ENCODE measurements at places on chromosomes 4 and X.

GRCh38 chr4:99815597-99816011 is 1.0 kb upstream of the DAPP1 start:
- DNase-seq: no peak

GRCh38 chr4:33090910-33091309 is 2370.7 kb downstream of the PCDH7 start:
- no peak for DNase-seq

- DNase-seq: no peak
Observed at GRCh38 chrX:153865321-153865580, 20.7 kb downstream of the L1CAM start.

- no peak for DNase-seq
Observed at GRCh38 chr4:103482893-103483292, 236.9 kb downstream of the TACR3 start.

- no peak for DNase-seq
Observed at GRCh38 chr4:48290146-48290772, 20.6 kb upstream of the TEC start.

GRCh38 chr4:56389558-56389957 is 2.3 kb upstream of the AASDH start:
- DNase-seq: no peak

GRCh38 chrX:110426155-110426504 is 67.5 kb downstream of the RTL9 start:
- DNase-seq: no peak

DNA sequence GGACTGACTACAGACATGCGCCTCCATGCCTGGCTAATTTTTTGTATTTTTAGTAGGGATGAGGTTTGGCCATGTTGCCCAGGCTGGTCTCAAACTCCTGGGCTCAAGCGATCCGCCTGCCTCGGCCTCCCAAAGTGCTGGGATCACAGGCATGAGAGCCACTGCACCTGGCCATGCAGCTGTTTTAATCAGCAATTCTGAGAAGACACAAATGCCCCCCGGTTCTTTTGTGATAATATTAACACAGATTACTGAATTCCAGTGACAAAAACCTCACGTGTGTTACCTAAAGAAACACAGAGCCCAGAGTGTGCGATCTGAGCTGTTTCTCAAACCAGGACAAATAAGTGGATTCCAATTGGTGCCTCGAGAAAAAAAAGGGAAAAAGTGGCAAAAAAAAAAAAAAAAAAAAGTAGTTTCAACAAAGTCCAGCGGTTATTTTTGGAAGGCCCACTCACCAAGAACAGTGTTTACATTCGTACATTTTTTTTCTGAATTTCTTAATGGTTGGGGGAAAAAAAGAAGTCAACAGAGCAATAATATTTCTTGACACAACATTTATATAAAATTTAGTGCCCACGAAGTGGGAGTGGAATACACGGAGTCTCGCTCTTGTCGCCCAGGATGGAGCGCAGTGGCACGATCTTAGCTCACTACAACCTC is 17.2 kb downstream of the DHRSX start:
- no peak for DNase-seq

DNA sequence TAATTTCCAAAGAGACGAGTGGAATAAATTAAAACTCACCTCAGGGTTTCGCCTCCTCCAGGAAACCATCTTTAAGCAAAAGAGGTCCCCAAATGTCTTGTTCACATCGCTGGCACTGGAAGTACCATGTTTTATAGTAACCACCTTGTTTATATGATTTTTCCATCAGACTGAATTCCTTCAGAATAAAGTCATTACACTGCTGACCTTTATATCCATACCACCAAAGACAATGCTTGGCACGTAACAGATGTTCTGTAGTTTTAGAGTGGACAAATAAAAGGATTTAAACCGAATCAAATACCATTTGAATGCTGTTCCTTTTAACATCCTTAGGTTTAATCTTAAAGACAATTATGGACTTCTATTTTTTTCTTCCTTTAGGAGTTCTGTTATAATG is 4.7 kb downstream of the NUDT6 start:
- DNase-seq: no peak

DNA sequence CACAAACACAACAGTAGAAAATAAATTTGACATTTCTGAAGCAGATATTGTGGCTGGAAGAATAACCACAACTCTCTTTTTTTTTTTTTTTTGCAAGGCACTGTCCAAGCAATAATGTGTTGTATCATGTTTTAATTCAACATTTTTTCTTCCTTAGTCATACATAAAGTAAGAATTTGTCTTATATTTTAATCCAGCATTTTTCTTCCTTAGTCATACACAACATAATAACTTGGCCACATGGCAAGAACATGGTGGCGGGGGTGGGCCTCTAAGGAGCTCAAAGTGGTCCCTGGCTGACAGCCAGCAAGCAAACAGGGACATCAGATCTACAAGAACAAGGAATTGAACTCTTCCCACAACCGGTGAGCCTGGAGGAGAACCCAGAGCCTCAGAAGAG is 20.2 kb downstream of the FBXW7 start:
- DNase-seq: no peak

GRCh38 chr4:99404595-99405287 is 30.4 kb downstream of the ADH7 start:
- no peak for DNase-seq

GRCh38 chr4:157776930-157777528 is 395.8 kb downstream of the GASK1B start:
- no peak for DNase-seq
